ENCODE measurements at places on chromosomes 3 and 15.

- no peak for DNase-seq
Measured at GRCh38 chr15:94274745-94275144, 43.4 kb downstream of the MCTP2 start.

- no peak for DNase-seq
Measured at GRCh38 chr3:31027191-31027761, 132.8 kb upstream of the GADL1 start.

GRCh38 chr15:24269166-24269571 is 406.4 kb upstream of the NPAP1 start:
- no peak for DNase-seq

- no peak for DNase-seq
Measured at GRCh38 chr15:75578173-75578947, 755 bp downstream of the PTPN9 start.

- DNase-seq: no peak
Measured at GRCh38 chr15:65244638-65245037, 33.4 kb upstream of the CILP start.

- no peak for DNase-seq
Measured at GRCh38 chr3:106018102-106018501, 149.3 kb upstream of the CBLB start.

DNA sequence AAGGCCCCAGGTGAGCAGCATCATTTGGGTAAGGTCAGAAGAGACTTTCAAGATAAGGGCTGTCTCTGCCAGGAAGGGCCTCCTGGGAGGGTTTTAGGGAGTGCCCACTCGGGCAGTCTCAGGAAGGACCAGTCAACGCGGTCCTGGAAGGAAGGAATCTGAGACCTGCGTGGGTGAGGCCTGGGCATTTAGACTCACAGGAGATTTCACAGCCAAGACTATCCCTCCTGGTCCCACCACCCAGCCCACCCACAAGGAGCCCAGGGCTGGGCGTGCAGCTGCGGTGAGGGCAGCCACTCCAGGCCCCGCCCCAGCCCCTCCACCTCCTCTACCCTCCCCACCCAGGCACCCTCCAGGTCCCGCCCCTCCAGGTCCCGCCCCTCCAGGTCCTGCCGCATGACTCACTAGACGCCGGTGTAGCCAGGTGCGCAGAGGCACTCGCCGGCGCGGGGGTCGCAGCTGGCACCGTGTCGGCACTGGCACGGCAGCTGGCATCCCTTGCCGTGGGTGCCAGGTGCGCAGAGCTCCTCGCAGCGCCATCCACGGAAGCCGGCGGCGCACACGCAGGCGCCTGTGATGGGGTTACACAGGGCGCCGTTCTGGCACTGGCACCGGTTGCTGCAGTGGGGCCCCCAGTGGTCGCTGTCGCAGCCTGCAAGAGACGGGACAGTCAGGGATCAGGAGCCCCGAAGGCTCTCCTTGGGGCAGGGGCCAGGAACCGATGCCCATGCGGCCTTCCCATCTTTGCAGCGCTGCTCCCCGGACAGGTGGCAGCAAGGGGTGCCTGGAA is 112.7 kb downstream of the RAB11A start:
- DNase-seq: peak; percentile 26

GRCh38 chr15:98669638-98670037 is 21.3 kb downstream of the IGF1R start:
- no peak for DNase-seq

DNA sequence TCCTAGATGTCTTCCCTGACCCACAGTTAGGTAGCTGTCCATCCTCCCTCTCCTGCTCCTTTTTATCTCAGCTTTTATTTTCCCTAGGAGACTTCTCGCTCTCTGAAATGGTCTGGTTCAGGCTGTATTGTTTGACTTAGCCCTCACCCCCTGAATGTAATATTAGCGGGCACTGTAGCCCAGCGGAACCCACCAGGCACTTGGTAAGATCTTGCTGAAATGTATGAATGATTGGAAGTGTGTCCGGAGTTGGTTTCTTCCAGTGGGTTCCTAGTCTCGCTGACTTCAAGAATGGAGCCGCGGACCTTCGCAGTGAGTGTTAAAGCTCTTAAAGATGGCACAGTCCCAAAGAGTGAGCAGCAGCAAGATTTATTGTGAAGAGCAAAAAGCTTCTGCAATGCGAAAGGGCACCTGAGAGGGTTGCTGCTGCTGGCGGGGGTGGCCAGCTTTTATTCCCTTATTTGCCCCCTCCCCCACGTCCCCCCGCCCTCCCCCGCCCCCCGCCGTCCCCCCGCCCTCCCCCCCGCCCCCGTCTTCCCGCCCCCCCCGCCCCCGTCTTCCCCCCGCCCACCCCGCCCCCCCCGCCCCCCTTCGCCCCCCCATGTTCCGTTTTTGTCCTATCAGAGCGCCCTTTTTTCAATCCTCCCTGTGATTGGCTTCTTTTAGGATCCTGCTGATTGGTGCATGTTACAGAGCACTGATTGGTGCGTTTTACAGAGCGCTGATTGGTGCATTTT is 694 bp upstream of the EEFSEC start:
- no peak for DNase-seq

GRCh38 chr3:14110699-14111098 is 14.0 kb downstream of the CHCHD4 start:
- DNase-seq: no peak

DNA sequence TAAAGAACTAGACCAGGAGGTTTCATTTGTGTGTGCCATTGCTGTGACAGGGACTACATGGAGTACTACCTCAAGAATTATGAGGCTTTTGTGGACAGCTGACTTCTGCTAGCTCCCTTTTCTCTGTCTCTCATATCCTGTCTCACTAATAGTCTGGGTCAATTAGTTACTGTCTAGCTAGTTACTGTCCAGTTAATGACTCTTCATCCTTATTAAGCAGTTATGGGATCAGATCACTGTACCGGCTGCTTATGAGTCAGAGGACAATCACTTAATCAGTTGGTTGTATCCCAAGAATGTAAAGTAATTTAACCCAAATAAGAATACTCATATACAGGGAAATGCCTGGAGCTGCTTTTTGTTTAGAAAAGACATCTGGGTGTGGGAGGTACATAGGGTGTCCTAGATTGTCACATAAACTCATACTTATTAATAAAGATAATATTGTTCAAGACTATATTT is 158.0 kb downstream of the CDIN1 start:
- no peak for DNase-seq

- DNase-seq: peak; percentile 50
Measured at GRCh38 chr3:14508966-14509795, 31.0 kb downstream of the GRIP2 start.

- DNase-seq: no peak
Measured at GRCh38 chr3:14231145-14231990, 52.8 kb downstream of the LSM3 start.

DNA sequence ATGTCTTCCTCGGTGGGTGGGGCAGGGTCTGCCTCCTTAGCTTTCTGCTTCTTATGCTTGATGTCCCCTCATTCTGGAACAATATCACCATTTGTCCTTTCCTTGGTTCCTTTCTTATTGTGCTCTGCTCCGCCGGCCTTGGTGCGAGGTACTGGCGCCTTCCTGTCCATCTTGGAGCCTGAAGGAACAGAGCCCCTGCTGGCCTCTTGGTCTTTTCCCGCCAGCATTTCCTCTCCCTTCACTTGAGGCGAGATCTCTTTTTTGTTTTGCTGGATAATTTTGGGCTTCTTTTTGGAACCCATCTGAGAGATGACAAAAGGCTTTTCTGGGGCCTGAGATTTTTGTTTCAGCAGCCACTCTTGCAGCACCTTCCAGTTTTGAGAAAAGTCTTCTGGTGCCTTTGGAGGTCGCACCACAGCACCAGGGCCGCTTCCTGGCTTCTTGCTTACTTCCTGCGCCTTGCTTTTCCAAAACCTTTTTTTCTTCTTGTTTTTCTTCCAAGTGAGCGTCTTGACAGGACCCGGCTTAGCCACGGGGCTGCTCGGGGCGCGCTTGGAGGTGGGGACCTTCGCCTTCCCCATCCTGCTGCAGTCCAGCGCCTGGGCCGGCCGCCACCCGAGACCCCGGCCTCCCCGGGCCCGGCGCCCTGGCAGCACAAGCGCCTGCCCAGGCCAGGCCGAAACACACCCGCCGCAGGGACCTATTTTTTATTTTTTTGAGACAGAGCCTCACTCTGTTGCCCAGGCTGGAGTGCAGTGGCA is 127.1 kb downstream of the KLF13 start:
- DNase-seq: no peak

DNA sequence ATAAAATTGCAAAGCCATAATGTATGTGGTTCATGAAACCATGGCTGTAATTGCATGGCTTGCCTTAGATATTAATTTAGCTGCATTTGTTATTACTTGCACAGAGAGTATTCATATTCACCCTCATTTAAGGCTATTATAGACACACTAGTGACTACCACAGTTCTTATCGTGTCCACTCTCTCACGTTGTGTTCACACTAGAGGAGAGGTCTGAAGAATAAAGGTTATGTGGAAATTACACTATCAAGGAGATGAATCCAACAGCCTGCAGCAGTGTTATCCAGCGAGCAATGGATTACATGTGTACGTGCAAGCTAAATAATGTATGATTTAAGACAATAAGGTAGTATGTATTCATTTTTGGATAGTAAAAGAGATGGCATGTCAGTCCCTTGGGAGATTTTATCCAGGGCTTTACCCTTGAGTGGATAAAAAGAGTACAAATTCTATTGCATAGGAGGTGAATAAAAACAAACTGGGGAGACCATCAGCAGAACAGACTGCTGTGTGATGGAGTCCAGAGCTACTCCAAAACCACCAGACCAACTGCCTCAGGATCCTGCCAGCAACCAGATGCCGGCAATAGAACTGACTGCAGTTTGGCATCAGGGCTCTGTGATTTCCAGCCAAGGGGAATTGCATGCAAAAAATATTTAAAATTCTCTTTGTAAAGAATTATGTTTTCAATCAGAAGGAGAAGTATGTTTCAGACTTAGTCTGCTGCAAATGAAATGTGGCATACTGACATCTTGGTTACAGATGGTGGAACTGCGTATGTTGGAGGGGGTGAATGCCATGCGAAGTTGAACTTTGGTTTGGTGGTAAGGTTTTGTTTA is 146.6 kb downstream of the RBMS3 start:
- no peak for DNase-seq

GRCh38 chr3:98531622-98532274 is at the start of gene GPR15:
Gene GPR15, plus strand, starts transcription at chr3:98531978. Its CDS starts 56 bp downstream, at chr3:98532034.
- DNase-seq: no peak

GRCh38 chr15:61081027-61081322 is 148.1 kb downstream of the RORA start:
- no peak for DNase-seq

DNA sequence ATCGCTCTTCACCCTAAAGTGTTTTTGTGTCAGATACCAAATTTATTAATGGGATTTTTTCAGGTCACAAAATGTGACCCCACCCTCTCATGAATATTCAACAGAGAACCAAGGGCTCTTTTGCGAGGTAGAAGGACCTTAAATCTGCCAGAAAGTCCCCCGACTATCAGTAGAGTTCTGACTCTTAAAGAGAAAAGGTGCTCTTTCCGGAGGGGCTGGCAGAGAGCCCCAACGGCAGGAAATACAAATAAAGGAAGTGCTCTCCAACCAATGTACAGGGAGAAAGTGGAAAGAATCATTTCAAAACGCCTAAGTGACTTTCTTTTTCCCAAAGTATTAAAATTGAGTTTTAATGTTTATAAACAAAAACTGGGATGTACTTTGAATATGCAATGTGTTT is 517.2 kb downstream of the FOXP1 start:
- DNase-seq: no peak

DNA sequence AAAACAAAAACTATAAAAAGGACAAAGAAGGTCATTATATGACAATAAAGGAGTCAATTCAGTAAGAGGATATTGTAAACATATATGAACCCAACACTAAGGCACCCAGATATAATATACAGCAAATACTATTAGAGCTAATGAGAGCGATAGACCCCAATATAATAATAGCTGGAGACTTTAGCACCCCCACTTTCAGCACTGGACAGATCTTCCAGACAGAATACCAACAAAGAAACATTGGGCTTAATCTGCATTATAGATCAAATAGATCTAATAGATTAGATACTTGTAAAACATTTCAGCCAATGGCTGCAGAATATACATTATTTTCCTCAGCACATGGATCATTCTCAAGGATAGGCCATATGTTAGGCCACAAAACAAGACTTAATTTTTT is 53.4 kb downstream of the NUDT16 start:
- DNase-seq: no peak

- no peak for DNase-seq
Measured at GRCh38 chr3:177887475-177887874, 648.8 kb upstream of the KCNMB2 start.

DNA sequence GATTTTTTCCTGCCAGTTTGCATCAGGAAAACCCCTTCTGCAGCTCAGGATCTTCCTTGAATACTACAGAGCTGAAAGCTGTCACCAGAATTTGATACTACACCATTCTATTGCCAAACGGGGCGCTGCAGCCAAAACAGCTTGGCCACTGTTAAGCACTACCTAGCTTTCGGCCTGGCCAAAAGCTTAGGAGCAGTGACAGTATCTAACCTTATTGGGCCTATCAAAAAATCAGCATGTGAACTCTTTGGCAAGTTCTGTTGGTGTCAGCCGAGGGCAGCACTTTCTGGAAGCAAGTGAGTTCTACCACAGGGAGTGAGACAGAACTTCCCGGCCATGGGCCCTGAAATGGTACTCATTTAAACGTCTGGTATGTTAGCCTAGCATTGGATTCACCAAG is 16.1 kb upstream of the GYG1 start:
- no peak for DNase-seq

- DNase-seq: no peak
Measured at GRCh38 chr3:56787258-56787775, 14.4 kb downstream of the ARHGEF3 start.

- no peak for DNase-seq
Measured at GRCh38 chr15:55564347-55565145, 23.6 kb downstream of the PYGO1 start.

GRCh38 chr3:9909221-9910013 is 6.8 kb downstream of the IL17RE start:
- DNase-seq: no peak

GRCh38 chr15:89690276-89691218 is at the start of the genes PEX11A and WDR93:
Gene PEX11A, minus strand, starts transcription at chr15:89690754. Its CDS starts 122 bp downstream, at chr15:89690632.
Gene WDR93, plus strand, starts transcription at chr15:89690811. Its CDS starts 10,936 bp downstream, at chr15:89701747.
- DNase-seq: peak; percentile 44

GRCh38 chr3:154943981-154944380 is 136.1 kb upstream of the MME start:
- DNase-seq: no peak

DNA sequence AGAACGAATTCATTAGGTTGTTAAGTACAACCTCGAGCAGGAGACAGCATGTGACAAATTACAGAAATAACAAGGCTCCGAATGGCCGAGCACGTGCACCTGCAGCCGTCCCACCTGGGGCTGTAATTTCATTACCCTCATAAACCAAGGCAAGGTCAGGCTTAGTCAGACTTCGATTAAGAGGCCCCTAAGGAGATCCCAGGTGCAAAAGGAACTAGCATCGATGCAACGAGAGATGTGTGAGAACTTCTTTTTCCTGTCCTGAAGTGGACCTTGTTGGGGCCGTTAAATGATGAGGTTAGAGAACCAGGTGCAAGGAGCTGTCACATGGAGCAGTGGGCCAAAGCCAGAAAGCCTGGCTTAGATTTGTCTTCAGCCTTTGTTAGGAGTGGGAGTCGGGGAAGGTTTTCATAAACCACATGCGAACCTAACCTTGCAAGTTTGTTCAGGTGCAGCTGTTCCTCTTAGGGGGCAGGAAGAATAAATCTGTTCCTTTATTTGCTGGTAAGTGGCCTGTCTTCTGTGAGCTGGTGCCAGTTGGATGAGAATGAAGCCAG is 559.9 kb upstream of the MCTP2 start:
- DNase-seq: no peak
